ENCODE measurements at places on chromosomes 7 and 10.

DNA sequence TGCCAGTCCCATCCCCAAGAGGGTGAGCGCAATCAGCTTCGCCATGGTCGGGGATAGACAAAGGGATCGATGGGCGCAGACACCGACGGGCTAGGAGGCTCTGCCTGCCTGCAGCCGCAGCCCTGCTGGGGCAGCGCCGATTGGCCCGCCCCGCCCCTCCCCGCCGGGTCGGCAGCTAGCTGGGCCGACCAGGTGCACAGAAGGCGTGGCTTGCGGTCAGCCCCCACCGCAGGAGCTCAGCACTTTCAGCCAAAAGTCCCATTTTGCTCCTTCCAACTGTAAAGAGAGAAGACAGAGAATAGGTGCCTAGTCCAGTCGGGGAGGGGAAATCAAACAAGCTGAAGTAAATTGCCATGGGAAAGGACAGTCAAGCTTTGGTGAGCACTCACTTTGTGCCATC, at the start of gene PON1:
TSS of gene PON1 (minus strand) at position 102 of the 400 bp plus-strand sequence. CDS start at position 45, 57 bp downstream.
- no peak for DNase-seq

DNA sequence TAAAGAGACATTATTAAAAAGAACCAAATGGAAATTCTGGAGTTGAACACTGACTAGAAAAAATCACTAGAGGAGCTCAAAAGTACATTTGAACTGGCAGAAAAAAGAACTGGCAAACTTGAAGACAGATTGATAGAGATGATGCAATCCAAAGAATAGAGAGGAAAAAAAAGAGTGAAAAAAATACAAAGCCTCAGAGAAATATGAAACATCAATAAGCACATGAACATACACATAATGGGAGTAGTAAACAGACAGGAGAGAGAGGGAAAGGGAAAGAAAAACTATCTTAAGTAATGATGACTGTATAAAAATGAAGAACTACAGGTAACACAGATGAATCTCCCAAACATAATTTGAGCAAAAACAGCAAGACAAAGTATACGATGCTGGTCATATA, 61.1 kb downstream of the CNOT4 start:
- no peak for DNase-seq

DNA sequence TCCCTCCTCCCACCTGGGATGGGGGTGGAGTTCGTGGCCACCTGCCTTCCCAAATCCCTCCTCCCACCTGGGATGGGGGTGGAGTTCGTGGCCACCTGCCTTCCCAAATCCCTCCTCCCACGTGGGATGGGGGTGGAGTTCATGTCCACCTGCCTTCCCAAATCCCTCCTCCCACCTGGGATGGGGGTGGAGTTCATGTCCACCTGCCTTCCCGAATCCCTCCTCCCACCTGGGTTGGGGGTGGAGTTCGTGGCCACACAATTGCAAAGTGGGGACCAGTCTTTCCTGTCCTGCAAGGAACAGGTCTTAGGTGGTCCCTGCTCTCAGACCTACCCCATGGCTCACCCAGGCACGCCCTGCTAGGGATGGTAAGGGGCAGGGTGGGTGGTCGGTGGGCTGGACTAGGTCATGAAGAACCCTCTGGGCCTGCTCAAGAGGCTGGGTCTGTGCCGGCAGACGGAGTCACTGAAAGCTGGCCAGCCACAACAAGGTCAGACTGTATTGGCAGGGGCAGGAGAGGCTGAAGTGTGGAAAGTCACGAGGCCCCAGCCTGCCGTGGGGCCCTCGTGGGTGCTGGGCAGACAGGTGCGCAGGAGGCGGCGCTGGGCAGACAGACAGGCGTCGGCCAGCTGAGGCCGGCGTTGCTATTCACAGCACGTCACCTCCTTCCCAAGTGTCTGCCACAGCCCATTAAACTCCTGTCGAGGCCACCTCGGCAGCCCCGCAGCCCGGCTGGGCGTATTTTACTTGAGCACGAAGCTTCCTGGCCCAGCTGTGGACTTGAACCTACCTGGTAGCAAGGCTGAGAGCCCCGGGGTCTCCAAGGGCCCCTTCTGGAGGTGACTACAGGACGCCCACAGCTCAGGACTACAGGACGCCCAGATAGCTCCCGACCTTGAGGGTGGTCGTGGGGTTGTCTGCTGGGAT, 4.1 kb downstream of the KNDC1 start:
- no peak for DNase-seq

- DNase-seq = no peak
Observed at GRCh38 chr10:17335065-17335464, 107.0 kb downstream of the VIM start.

DNA sequence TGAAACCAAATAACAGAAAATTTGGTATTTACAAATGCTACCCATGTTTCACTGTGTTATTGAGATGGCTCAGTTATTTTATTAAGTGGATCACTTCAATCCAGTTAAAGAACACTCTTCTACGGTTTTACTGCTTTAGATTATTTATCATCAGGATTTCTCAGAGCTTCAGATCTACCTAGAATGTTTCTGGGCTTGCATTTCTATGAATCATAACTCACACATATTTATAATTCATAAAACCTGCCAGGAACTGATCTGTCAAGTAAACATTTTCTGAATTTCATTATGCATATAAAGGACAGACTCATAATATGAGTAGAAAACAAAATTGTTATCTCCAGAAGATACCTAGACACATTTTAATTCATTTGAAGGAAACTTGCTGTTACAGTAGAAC, 1172.3 kb upstream of the LRRTM3 start:
- DNase-seq = no peak

GRCh38 chr10:82943142-82943541, 1068.1 kb downstream of the NRG3 start:
- DNase-seq = no peak

DNA sequence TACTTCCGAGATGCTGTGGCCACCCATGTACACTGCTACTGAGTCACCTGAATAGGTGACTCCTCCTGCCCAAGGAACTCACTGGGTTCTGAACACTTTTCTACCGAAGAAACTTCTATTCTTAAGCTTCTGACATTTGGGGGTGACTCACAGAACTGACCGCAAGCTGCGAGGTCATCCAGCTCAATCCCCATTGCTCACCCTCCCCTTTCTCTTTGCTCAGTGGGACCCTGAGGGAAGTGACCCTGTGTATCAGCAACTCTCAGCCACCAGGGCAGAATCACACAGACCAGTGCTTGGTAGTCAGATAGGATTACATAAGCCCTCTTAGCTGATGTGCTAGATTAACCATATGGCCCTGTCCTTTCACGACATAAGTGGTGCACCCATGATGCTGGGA, 46.3 kb downstream of the INSYN2A start:
- DNase-seq = no peak

DNA sequence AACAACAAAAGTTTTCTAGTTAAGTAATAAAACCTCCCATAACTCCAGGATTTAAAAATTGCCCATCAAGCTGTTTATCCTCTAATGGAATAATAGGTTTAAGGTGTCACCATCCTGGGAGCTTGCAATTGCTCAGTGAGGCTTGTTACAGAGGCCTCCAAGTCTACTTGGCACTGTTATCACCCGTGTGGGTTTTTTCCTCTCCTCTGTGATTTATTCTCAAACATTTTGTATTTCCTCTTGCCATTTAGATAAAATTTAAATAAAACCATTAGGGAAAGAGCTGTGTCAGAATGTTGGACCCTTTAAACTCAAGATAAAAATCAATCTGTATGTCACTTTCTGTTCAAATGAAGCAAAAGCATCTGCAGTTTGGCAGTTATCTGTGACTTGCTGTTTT, 202.6 kb downstream of the GALNT17 start:
- no peak for DNase-seq
